Caki2 (cell line): ENCODE measurements at places on chromosomes 7 and 10.

GRCh38 chr10:42977032-42977416, 99.8 kb upstream of the RET start:
- no peak for DNase-seq

GRCh38 chr10:21995557-21995956, 8.0 kb downstream of the DNAJC1 start:
- no peak for DNase-seq

- DNase-seq: no peak
These were observed 44.0 kb downstream of the AASS start for GRCh38 chr7:122100021-122100420.

GRCh38 chr7:82950436-82950835, 212.2 kb downstream of the PCLO start:
- DNase-seq: no peak

GRCh38 chr7:36300696-36301350, 88.8 kb upstream of the ANLN start:
- DNase-seq: no peak

GRCh38 chr10:12689893-12690292, 311.6 kb downstream of the CCDC3 start:
- DNase-seq: no peak

DNA sequence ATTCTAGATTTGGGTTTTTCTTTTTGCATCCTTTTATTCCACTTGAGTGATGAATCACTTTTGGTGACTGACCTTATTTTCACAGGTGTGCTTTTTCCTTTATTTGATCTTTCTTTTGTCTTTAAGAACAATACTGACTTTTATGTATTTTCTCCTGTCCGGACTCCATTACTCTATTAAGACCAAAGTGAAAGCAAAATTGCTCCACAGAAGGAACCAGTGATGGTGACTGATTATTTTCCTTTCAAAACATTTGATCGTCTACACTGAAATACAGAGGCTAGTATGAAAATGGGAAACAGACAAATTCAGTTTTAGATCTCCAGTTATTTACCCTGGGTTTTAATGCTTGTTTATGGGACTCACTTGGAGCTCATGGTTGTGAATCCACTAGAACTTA, 15.5 kb downstream of the EXOC4 start:
- DNase-seq: no peak

DNA sequence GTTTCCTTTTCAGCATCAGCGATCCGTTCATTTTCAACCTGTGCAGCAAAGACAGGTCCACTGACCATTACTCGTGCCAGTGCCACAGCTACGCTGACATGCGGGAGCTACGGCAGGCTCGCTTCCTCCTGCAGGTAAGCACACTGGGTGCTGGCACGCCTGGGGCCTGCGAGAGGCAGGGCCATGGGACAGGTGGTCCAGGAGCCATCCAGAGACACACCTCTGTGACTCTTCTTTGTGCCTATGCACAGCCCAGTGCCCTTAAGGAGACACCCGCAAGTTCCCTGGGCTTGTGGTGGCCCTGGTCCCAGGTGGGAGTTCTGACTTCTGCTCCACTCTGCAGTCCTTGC, 42.2 kb downstream of the LRRC18 start:
- DNase-seq: no peak

DNA sequence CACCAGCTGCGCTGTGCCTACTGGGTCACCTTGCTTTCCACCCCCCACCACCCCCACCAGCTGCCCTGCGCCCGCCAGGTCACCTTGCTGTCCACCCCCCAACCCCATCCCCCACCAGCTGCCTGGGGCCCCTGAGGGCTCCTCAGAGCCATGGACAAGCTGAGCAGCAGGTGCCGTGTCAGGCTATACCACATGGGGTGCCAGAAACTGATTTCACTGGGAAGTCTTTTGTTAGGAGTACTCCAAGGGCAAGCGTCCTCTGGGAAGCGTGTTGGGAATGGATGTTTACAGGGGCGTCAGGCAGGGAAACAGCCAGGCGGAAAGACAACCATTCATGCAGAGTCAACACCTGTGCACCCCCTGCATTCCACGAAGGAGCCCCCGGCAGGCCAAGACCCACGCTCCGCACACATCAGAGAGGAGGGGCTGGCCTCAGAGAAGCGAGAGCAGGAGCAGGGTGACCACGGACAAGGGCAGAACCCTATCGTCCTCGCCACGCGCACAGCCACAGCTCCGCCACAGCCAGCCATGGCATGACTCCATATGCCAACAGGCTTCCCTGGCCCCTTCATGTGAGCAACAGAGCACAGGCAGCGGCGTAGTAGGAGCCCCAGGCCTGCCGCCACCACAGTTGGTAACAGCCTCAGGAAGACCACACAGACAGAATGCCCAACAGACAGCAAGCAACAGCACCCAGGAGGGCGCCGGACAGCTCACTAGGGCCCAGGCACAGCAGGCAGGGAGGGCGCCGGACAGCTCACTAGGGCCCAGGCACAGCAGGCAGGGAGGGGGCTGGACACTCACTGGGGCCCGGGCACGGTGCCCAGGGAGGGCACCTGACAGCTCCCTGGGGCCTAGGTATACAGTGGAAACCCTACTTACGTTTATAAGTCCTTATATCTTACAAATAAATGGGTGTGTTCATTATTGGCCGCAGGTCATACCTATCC, 180.8 kb downstream of the MAD1L1 start:
- no peak for DNase-seq

DNA sequence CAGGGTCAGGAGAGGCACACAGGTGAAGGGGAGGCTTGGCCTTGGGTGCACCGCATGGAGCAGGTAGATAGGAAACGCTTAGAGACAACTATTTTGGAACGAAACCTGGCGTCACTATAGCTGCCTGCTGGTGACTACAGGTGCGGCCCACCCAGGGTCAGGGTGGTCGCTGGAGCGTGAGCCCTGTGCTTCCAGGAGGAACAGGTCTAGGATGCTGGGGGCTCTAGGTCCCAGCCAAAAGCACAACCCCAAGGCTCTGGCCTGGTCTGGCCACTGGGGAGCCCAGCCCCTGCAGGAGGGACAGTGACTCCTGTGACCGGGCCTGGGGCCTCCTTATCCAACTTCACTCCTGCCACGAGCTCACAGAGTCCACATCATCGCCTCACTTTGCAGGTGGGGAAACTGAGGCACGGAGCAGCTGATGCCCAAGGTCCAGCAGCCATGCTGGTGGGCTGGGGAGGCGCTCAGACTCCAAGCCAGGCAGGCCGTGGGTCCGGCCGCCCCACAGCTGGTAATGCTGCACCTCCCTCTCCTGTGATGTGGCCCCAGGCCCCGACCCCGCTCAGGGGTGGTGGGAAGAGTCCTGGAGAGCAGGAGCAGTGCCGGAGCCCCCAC, 9.0 kb downstream of the LFNG start:
- DNase-seq: no peak

GRCh38 chr10:80491251-80492102, 37.4 kb downstream of the TSPAN14 start:
- peak; percentile 71 for DNase-seq

GRCh38 chr7:128188396-128189230, 52.5 kb upstream of the LEP start:
- no peak for DNase-seq

- no peak for DNase-seq
These were observed 122.8 kb upstream of the ZNF92 start for GRCh38 chr7:65250697-65251395.

GRCh38 chr7:141624763-141625162, 73.6 kb downstream of the AGK start:
- DNase-seq: no peak

DNA sequence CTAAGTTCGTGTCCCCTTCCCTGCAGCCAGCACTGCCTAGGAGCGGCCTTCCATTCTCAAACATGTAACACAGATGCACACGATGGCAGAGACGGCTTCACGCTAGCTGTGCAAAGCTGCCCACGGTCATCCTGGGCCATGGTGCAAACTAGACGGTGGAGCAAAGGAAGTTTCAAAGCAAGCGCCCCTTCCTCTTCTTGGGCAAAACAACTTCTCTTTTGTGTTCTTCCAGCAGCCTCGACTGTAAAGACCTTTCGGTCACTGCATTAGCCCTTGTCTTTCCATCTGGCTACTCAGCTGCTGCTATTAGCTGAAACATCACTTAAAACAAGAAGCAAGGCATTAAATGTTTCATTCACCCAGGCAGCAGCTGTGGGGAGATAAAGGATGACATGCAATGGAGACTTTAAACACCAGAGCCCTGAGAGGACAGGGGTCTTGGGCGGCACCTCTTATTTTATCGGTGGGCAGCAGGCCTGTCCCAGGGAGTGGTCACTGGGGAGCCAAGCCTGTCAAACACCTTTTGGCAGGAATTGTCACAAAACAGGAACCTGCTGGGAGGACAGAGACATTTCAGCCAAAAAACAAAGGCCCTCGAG, 214.8 kb downstream of the KLF6 start:
- DNase-seq: no peak

GRCh38 chr7:24972991-24973390, 7.0 kb downstream of the OSBPL3 start:
- no peak for DNase-seq

DNA sequence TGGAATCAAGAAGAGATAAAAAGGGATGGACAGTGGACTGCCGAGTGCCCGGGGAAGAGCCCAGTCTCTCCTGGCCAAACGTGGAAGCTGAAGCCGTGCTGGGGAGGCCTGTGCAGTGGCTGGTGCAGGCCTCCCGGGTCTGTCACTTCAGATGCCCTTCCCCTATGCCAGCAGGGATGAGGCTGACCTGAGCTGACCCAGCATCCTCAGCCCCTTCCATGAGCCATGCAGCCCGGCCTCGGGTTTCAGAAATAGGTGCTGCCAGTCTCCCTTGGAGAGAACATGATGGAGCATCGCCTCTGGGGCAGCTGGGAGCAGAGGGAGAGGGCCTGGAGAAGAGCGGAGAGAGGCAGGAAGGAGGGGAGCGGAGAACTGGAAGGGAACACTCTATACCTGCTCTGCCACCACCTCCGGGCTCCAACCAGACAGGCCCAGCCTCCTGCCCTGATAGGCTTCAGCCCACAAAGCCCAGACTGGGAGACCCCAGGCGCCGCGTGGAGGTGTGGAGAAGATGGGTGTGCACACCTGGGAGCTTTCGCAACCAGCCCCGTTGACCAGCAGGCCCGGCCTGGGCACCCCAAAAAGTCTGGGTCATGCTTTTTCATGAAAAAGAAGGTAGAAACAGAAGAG, 68.6 kb upstream of the PPP2R2D start:
- DNase-seq: no peak
